ENCODE measurements at places on chromosomes 13 and 19.

GRCh38 chr13:76425935-76426334 lies 460.3 kb downstream of the KCTD12 start:
- no peak for DNase-seq

GRCh38 chr13:41502673-41503072 lies 45.3 kb downstream of the RGCC start:
- no peak for DNase-seq

- no peak for DNase-seq
These were observed 43.9 kb downstream of the CELF5 start for GRCh38 chr19:3268326-3268725.

DNA sequence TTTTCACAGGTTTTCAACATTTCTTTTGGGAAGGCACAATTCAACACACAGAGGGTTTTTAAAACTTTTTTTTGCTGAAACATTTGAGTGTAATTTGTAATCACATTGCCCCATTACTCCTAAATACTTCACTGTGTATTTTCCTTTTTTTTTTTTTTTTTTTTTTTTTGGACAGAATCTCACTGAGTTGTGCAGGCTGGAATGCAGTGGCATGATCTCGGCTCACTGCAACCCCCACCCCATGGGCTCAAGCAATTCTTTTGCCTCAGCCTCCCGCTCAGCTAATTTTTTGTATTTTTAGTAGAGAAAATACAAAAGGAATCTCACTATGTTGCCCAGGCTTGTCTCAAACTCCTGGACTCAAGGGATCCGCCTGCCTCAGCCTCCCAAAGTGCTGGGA lies 14.8 kb upstream of the DNAJC15 start:
- no peak for DNase-seq

DNA sequence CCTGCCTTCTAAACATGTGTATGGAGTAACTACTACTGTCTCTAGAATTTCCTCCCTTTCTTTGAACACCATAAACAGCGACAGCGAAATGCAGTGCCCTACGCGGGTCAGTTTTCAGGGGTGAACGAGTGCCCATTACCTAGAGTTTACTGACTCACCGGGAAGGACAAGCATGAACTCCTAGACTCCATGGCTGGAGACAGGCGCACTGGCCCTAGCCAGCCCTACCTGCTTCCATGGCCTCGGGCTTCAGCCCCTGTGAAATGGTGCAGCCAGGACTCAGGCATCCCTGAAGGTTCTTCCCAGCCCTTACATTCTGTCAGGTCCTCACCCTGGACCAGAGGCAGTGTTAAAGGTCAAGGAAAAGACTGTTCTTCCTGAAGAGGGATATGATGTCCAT lies 8.5 kb downstream of the RANBP3 start:
- no peak for DNase-seq

- DNase-seq, result no peak
These were observed 646.5 kb upstream of the SLITRK6 start for GRCh38 chr13:86445672-86446071.

DNA sequence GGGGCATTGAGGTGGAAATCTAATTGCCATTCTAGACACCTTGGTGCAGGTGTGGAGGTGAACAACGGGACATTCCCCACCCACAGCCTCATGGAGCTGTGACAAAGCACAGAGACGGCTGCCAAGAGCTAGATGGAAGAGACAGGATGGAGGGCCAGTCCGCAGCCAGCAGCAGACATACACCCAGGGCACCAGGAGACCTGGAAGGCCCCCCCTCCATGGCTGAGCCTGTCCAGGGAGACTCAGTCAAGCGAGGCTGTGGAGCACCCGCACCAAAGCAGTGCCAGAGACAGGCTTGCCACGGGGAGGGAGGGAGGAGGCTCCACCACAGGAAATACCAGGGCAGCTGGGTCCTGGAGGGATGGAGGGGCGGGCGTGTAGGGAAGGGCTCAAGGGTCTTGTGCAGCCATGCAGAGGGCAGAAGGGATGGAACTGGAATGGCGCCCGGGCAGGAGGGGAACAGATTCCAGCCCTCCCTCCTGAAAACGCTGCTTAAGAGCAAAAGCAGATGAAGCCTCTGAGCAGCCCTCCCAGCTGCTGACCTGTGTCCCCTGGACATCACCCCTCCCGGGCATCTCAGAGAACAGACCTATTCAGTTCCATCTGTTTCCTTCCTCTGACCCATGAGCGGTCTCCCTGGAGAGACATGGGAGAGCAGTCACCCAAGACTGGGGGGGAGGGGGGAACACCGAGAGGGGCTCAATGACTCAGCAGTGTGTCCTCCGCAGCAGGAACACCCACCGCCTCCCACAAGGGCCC lies 14.4 kb downstream of the EPS15L1 start:
- DNase-seq, result peak; percentile 76

- peak; percentile 85 for DNase-seq
These were observed 126.3 kb downstream of the STK24 start for GRCh38 chr13:98450539-98451111.

DNA sequence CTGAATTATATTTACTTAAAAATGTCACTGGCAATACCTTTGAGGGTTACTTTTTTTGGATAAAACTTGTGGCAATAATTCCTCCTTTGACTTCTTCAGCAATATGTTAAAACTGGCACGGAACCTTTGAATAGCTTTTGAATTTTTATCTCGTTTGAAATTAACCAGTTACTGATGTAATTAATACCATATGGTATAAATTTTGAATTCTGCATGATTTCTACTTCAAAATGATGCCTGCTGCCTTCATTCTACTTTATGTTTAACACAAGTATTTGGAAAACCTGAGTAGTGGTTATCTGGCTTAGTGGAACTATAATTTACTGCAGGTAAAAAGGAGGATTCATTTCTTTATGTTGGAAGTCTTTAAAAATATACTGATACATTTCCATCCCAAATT lies 85.3 kb downstream of the LRCH1 start:
- no peak for DNase-seq

DNA sequence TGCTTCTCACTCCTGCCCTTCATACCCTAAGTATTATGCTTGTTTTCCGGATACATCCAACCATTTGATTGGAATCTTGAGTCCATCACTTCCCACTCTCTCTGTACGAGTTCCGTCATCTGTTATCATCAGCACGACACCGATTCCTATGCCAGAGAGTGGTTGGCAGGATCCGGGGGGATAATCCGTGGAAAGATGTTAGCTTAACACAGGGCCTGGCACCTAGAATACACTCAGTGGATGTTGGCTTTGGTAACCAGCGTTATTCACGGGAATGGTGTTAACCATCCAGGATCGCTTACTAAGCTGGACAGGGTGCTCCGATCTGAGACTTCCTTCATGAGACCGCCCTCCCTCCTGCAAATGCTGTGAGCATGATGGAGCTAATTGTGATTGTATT lies 12.4 kb downstream of the VSTM2B start:
- no peak for DNase-seq

GRCh38 chr19:50340331-50340730 lies 11.2 kb upstream of the KCNC3 start:
- no peak for DNase-seq

- no peak for DNase-seq
These were observed 14.9 kb downstream of the ZIC2 start for GRCh38 chr13:99996381-99996973.

DNA sequence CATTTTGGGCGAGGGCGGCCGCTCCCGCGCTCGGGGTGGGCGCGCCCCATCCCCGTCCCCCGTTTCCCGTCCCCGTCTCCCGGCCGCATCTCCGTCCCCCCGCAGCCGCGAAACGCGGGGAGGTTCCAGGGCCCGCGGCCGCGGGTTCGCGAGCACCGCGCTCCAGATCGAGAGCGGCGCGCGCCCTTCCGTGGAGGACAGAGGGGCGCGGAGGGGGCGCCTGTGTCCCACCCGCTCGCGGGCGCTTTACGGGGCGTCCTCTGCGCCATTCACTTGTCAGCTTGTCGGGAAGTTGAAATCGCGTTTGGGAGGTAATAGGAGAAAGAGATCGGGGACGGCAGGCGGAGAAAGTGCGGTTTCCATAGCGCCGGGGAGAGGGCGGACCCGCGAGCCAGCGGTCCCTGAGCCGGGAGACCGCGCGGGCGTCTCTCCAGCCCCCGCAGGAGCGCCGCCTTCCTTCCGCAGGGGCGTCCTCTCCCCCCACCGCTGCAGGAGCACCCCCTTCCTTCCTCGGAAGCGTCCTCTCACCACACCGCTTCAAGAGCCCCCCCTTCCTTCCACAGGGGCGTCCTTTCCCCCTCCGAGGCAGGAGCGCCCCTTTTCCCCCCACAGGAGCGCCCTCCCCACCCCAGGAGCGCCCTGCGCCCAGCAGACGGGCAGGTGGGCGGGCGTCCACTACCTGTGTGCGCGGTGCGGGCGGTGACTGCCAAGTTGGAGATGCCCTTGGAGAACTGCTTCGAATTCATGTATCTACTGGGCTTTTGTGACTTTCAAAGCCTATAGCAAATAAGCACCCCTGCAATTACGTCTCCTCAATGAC lies 962 bp upstream of the IRS2 start:
- no peak for DNase-seq

DNA sequence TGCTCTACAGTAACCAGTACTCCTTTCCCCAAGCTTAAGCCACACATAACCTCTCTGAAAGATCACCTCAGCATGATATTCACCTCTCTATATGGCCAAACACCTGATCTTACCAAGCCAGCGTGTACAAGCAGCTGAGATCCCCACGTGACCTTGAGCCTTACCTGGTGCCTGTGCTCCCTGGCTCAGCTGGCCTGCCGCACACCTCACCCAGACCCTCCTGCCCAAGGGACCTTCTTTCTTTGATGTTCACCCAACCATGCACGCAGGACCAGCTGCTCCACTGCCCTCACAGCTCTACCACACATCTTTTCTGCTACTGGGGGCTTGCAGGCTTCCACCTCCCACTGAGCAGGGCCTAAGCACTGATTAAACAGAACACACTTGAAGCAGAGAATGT lies 9.0 kb downstream of the DHRS12 start:
- no peak for DNase-seq

GRCh38 chr19:48795685-48796070 lies 15.2 kb downstream of the BCAT2 start:
- DNase-seq, result no peak

GRCh38 chr13:58823701-58824100 lies 1192.2 kb downstream of the PCDH17 start:
- DNase-seq, result no peak

DNA sequence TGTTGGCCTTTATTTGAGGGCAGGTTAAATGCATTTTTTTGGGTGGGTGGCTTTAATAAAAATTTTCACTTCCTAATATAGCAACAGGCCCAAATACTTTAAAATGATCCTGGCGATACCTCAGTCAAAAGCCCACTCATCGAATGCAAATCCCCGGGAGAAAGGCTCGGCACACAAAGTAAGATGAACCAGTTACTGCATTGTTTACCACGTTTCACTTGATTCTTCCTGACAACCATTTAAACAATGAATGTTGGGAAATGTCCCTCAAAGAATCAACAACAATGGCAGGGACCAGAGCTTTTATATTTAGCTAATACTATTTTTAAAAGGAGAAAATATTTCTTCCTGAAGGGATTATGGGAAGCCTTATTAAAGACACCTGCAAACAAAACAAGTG lies 187.7 kb downstream of the ABCC4 start:
- DNase-seq, result no peak

DNA sequence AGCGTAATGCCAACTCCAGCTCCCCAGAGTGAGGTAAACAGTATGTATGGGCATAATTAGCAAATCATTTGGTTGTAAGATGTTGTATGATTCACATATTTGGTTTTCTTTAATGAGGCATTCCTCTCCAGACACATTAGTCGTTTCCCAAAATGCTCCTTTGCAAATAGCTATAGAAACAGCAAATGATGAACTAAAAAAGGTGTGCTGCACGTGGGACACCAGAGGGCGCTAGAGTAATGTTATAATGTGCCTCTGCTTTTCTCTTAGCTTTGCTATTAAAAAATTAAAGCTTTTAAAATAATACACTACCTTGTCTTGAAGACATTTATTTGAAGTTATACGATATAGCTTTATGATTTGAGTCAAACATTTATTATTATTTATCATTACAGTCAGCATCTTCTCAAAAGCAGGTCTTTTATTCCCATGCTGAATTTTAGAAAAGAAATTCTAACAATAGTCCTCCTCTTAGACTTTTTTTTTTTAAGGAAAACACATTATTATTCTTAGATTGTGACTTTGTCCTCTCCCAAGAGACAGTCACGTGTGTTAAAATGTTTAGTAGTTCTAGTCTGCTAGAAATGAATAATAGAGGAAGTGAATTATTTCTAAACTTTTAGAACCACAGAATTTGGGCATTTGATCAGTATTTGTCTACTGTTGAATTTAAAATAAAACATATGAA lies 121.6 kb upstream of the FRY start:
- DNase-seq, result no peak

DNA sequence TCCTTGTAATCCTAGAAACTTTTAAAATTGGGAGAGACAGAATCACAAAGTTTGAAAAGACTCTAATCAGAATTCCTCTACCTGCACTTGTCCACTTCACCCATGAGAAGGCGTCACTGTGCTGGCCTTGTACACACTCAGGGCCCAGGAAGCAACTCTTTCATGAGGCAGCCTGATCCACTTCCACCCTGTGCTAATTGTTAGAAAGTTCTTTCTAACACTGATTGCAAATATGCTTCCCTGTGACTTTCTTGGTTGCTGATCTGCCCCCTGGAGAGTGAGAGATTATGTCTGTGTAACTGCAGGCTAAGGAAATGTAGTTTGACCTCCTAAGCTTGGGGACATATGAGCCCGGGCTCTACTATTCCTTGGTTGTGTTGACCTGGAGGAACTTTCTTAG lies 494.6 kb downstream of the MYO16 start:
- DNase-seq, result no peak

DNA sequence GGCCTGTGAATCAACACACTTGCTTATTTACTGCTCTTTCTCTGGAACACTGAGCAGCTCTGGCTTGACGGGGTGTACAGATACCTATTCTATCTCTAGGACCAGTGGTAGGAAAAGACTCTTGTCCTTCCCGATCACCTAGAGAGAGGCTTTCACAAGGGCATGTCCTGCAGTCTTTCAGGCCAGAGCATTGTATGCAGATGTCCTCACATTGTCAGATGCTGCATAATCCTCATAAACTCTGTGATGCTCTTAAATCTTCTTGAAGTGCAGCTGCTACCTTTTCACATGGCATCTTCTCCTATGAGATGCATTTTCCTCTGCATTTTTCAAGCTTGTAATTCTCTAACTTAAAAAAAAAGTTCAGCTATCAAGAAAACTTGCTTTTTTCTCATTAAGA lies 369.4 kb downstream of the OLFM4 start:
- DNase-seq, result no peak

GRCh38 chr13:47841151-47841550 lies 159.9 kb downstream of the SUCLA2 start:
- no peak for DNase-seq

- no peak for DNase-seq
These were observed 16.3 kb downstream of the TLE2 start for GRCh38 chr19:3012621-3013262.

GRCh38 chr13:112845511-112846144 lies 123.4 kb upstream of the MCF2L start:
- DNase-seq, result no peak

DNA sequence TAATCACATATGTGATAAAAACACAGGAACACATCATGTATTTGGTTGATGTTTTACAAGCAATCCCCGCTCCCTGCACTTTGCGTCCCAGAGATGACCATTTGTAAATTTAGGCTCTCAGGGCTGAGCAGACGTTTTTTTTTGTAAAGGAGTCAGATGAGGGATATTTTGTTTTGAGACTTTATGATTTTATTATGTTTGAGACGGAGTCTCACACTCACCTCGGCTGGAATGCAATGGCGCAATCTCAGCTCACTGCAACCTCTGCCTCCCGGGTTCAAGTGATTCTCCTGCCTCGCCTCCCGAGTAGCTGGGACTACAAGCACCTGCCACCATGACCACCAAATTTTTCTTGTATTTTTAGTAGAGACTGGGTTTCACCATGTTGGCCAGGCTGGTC lies 1.4 kb downstream of the TLE6 start:
- DNase-seq, result no peak

GRCh38 chr13:111659219-111659775 lies 338.9 kb downstream of the TEX29 start:
- no peak for DNase-seq
